ENCODE measurements at places on chromosomes 1 and 21.

- no peak for DNase-seq
Observed at GRCh38 chr1:119632103-119632490, 16.0 kb downstream of the ZNF697 start.

- no peak for DNase-seq
Observed at GRCh38 chr1:7427605-7428300, 343.3 kb upstream of the VAMP3 start.

DNA sequence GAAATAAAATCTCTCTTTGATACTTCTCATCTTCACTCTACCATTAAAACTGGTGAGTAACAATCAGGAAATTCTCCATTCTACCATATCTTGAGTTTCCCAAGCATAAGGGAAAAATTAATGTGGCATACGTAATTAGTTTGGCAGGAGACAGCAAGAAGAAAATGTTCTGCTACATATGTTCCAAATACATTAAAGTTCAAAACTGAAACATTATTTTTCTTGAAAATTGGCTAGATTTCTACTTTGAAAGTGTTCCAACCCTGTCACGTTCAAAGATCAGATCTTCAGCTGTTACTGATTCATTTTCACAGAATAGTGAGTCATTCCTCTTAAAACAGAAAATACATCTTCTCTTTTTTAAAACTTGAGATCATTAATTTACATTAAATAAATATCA is 48.5 kb downstream of the PIGK start:
- no peak for DNase-seq

DNA sequence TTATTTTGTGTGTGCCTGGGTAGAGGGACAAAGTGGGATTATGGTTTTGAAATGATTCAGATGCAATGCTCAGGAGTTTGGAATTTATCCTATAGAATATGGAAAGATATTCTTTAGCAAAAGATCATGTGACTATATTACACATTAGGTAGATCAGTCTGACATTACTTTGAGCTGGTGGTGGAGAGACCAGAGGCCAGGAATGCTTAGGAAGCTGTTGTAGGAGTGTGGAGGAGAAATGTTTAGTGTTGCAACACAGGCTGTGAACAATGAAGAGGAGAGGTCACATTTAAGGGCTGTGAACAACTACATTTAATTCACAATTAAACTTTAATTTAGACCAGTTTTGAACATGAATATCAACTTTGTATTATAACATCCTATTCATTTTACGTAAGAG is 45.3 kb upstream of the PODN start:
- no peak for DNase-seq

DNA sequence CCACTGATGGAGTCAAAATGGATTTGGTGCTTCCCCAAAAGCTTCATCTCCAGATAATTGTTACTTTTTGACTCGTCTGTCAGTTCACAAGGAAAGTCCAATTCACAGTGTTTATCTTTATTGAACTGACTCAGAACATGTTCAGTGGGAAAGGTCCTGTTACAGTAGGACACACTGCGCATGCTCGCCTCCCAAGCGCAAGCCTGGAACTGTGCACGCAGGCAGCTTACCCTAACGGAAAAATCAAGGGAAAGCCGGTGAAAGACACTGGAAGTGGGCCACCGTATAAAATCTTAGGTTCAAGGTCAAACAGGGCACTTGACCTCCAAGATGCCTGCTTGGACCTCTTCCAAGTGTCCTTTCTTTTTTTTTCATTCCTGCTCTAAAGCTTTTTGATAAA is 174.6 kb downstream of the USP25 start:
- no peak for DNase-seq

DNA sequence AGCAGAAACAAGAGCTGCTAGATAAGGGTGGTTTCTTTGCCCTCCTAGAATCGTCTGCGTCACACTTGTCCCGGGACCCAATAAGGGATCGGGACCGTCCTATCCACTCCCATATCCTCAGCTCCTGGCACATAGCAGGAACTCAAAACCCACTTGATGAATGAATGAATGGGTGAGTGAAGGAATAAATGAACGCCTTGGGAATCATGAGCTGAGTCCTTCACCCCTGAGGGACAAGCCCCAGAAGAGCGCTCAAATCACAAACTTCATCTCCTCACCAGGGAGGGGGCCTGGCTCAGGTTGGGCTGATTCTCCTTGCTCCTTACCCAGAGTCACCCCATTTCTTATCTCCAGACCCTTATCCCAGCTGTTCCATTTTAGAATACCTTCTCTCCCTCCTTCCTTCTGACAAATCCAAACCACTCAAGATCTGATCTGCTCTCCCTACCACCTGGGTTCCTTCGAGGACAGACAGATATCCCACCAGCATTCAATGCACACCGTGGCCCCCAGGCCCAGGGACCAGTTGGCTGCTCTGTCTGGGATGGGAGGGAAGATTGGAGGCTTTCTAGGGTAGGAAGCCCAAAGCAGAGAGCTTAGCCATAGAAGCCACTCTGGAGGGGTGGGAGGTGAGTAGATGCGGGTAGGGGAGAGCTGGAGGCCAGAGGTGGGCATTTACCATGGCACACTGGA is 643 bp upstream of the MOB3C start:
- peak; percentile 66 for DNase-seq

- DNase-seq, result no peak
Observed at GRCh38 chr1:34460193-34460592, 283.5 kb downstream of the C1orf94 start.

DNA sequence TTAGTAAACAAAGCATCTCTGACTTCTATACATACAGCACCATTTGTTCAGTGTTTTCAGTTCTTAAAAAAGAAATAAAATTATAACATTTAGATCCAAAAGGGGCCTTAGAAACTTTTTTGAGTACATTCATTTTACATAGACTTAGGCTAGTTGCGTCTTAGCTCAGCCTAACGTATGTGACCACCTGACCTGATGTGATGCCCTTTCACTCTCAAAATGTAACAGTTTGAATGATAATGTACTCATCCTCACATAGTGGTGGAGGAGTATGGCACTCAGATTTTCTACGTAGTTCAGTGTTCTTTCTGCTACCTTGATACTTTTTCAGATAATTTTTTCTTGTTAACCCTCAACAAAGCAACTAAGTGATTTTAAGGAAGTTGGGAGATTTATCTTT is 43.4 kb downstream of the RPRD2 start:
- no peak for DNase-seq

- no peak for DNase-seq
Observed at GRCh38 chr1:230273141-230273710, 152.9 kb downstream of the PGBD5 start.

DNA sequence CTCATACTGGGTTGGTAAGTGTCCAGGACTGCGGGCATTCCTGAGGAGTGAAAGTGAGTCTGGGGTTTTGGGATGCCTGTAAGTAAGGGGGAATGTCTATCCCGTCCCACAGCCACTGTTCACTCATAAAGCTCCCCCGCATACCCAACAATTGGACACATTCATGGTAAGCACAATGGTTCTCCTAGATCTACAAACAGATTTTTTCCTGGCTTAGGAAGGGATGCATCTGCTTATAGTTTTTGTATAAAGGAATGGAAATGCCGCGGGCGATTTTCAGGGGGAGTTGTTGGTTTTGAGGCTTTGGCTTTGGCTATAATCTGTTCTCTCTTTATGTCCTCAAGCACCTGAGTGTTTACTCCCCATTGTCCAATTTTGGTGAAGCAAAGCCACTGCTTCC is 7.1 kb downstream of the ERVH48-1 start:
- DNase-seq, result no peak

- DNase-seq, result peak; percentile 51
Observed at GRCh38 chr1:48109390-48110013, 112.3 kb upstream of the TRABD2B start.
